ENCODE measurements at places on chromosomes 6 and 20.

GRCh38 chr20:15699431-15700146 lies 873.7 kb downstream of the KIF16B start:
- no peak for DNase-seq

DNA sequence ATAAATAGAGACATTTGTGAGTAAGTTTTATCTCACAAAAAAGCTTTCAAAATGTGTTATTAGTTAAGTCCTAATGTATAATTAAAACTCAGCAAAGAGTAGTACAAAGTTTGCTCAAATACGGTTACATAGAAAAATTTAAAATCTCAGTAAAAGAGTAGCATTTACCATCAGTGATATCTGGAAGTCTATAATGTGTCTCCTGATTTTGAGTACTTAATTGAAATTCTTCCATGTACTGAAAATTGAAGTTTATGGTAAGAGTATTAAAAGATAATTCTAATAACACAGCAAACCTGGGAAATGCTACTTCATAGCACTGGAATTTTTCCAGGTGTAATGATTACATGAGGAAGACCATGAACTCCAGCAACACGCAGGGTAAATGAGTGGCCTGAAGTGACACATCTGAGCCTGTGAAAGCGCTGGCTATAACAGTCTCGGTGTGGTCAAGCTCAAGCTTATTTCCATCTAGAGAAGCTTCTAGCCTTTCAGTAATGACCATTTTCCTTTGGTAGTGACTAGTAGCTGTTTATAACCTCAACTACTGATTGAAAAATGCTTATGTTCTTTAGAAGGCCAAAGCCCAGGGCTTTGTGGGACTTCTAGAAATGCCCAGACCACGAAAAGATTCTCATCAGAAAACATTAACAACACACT lies 203.2 kb downstream of the ISM1 start:
- no peak for DNase-seq

DNA sequence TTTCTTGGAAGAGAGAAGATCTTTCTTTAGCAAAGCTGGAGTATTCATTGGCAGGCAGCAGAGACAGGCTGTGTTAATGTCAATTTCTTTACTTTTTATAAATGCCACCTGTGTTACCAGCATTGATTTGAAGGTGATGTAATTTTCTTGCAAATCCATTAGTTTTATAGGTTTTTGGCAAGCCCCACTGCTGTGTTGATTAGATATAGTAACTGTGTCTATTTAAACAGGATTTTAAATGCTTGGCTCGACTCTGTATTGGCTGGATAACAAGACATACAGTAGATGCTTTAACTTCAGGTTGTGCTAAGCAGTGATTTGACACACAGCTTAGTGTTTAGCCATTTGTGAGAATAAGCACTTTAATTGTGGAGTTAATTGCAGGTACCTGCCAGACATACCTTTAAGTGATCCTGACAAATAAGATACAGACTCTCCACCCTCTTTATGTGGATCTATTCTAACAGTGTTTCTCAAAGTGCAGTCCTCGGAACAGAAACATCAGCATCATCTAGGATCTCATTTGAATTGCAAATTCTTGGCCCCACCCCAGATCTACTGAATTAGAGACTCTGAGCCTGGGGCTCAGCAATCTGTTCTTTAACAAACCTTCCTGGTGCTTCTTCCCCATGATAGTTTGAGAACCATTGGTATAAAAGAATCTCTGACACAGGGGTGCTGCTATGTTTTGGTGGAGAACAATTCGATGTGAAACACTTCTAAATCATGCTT lies 397.5 kb downstream of the HDGFL1 start:
- no peak for DNase-seq

GRCh38 chr6:45681860-45682511 lies 304.3 kb upstream of the SUPT3H start:
- DNase-seq, result peak; percentile 56

GRCh38 chr20:53737396-53738038 lies 143.9 kb upstream of the ZNF217 start:
- DNase-seq, result no peak

- DNase-seq, result no peak
These were observed 90.5 kb downstream of the RNGTT start for GRCh38 chr6:88872962-88873361.

Data from CD4-positive, alpha-beta T cell treated with Interleukin-4 for 4 hours (primary cell).